NCI-H187 (cell line): ENCODE measurements at places on chromosomes 4 and X.

- DNase-seq = no peak
These were observed 93.1 kb downstream of the SLC39A8 start for GRCh38 chr4:102252171-102252570.

GRCh38 chrX:15043538-15043937, 170.3 kb downstream of the MOSPD2 start:
- no peak for DNase-seq

GRCh38 chrX:53086464-53086863, 4.3 kb downstream of the TSPYL2 start:
- no peak for DNase-seq

DNA sequence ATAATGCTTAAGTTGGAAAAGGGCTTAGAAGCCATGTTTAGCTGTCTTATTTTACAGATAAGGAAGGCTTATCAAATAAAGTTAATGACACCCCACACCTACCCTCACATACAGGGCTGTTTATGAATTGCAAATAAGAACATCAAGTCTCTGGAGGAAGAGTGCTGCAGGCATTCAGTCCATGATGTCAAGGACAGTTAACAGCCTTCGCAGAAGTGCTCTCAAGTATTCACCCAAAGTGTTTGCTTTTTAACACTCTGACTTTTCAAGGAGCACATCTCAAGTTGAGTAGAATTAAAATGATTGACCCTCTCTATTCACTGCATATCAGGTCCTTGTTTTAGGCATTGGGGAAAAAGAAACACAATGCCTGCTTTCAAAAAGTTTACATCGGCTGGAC, 328.7 kb downstream of the LDB2 start:
- DNase-seq = peak; percentile 22

GRCh38 chr4:176781739-176782100, 11.0 kb downstream of the VEGFC start:
- no peak for DNase-seq

- no peak for DNase-seq
These were observed 29.5 kb downstream of the MSL3 start for GRCh38 chrX:11787564-11787963.
